ENCODE measurements at places on chromosomes 11 and 22.

- DNase-seq = no peak
Observed at GRCh38 chr11:43907028-43907975, 26.7 kb downstream of the ALKBH3 start.

DNA sequence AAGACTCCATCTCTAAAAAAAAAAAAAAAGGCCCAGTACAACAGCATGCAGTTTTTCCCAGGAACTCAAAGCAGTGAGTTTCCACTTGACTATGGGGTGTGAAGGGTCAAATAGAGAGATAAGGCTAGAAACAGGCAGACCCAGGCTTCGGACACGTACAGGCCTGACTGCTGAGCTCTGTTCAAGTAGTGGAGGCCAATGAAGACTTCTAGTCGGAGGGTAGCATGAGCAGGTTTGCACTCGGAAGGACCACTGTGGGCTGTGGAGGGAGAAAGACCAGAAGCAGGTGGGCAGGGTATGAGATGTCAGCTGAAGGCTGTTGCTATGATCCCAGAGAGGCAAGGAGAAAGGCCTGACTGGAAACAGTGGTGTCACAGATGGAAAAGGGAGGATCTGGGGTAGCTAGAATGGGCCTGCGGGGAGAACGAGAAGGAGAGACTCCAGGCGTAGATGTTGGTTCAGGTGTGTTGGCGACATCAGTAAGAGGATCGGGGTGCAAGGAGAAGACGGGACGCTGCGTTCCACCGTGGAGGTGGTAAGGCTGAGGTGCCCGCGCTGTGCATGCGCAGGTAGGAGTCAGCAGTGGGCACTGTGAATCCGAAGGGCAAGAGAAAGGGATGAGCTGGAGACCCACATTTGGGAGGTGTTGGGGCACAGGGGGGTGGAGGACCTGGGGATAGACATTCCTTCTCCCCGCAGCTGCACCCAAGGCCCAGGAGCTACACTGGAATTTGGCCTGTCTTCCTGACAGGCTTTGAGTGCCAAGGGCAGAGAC, 49.4 kb upstream of the RAB1B start:
- DNase-seq = no peak

GRCh38 chr11:130846606-130847005, 69.7 kb downstream of the SNX19 start:
- DNase-seq = no peak

DNA sequence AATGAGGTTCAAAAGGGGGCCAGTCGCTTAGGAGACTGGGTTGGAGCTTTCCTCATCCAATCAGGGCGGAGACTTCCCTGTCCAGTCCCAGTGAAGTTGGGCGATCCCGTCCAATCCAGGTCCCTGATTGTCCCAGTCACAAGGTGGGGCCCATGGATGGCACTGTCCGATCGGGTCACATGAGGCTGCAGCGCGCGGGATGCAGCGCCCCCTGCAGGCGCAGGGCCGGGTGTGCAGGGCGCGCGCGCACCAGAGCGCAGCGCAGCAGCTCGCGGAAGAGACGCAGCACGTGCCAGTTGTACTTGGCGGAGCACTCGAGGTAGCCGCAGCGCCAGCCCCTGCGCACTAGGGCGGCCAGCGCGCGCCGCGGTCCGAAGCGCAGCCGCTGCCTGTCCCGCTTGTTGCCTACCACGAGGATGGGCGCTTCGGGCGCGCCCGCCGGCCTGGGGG, 2.3 kb downstream of the RASL10A start:
- DNase-seq = no peak

DNA sequence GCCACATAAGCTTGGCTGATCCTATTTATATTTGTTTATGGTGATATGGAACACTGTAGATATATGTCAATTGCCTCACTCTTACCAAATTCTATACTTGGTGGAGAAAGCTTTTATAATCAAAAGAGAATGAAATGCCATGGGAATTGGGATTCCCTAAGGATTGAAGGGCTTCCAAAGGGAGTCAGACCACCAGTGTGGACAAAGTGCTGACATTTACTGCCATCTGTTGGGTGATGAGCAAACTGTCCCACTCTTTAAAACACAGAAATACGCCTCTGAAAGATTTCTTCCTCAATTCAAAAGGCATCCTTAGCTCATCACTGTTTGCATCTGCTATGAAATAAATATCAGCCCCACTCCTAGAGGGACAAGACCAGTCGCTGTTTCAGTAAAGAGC, 7.1 kb downstream of the SLC1A2 start:
- DNase-seq = no peak

DNA sequence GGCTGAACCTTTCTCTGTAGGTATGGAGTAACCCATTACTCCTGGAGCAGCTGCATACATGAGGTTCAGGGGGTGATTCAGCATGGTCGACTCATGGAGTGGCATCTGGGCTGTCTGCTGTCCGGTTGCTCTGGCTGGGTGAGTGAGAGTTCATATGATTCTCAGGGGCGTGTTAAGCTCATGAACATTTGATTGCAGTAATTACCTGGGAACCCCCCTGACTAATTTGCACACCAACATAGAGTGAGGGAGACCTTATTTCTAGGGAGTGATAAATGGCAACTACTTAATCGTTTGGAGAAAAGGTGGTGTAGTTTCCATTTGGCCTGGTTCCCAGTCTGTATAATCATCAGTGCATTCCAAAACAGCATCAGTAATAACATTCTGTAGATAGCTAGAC, 661.9 kb downstream of the ETS1 start:
- DNase-seq = no peak

GRCh38 chr11:58745705-58746364, 14.1 kb upstream of the GLYAT start:
- no peak for DNase-seq

- peak; percentile 80 for DNase-seq
Observed at GRCh38 chr11:58968251-58968711, 29.0 kb downstream of the GLYATL1 start.

DNA sequence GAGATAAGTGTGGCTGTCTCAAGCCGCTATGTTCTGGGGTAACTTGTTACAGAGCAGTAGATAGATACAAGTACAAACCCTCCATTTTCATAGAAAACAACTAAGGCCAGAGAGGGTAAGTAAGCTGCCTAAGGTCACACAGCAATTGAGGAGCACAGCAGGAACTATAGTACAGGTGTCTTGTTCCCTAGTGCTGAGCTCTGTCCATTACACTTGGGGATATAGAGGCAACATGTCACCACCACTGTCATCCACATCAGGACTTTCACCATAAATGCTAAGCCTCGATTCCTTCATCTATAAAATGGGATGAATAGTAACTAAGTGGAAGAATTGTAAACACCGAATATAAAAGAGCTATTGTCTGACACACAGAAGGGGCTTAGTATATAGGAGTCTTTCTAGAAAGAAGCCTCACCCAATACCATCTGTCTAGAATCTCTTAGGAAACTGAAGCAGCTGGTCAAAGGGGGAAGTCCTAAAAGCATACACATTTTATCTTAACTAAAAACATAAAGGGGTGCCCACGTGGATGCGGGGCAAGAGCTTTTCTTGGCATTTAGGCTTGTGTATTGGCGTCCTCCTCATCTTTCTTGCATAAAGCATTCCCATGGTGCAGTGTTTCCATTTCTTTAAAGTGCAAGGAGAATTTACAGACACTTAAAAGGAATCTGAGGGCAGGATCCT, 93.8 kb upstream of the ALX4 start:
- no peak for DNase-seq

- no peak for DNase-seq
Observed at GRCh38 chr22:29080106-29080975, 7.5 kb downstream of the KREMEN1 start.

GRCh38 chr11:65112546-65113360, 1.1 kb downstream of the TM7SF2 start:
- DNase-seq = peak; percentile 67

- DNase-seq = peak; percentile 62
Observed at GRCh38 chr11:118622376-118623268, 15.2 kb downstream of the PHLDB1 start.

DNA sequence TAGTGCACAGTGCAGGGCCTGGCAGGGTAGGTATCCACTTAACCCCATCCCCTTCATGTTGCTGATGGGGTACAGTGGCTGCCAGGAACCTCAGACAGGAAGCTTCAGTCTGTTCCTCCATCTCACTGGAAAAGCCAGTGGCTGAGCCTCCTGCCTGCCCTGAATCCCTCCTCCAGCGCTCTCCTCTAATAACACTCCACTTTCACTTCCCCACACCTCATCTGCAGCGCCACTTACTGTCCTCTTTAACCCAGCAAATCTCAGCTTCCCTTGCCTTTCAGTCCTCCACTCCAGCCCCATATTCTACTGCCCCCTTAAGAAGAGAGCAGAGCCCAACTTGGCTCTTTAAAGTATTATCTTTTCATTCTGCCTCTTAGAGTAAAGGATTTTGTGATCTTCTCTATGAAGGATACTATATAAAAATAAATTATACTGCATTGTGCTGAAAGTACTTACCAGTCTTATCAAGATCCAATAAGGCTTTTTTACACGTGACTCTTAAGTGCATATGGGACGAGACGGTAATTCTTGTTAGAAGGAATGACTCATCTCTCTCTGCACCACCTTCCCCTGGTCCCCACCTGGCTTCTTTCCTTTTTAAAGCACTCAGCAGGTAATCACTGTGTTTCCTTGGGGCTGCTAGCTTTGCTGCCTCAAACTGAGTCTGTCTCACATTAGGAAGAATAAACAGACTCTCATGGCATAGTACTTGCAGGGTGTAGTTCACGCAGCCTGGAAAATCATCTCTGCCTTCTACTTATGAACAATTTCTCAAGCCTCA, 238.0 kb upstream of the NARS2 start:
- no peak for DNase-seq

- no peak for DNase-seq
Observed at GRCh38 chr11:126106594-126107328, 44.1 kb upstream of the CDON start.

- DNase-seq = peak; percentile 75
Observed at GRCh38 chr11:126594921-126595367, 239.5 kb downstream of the ST3GAL4 start.

DNA sequence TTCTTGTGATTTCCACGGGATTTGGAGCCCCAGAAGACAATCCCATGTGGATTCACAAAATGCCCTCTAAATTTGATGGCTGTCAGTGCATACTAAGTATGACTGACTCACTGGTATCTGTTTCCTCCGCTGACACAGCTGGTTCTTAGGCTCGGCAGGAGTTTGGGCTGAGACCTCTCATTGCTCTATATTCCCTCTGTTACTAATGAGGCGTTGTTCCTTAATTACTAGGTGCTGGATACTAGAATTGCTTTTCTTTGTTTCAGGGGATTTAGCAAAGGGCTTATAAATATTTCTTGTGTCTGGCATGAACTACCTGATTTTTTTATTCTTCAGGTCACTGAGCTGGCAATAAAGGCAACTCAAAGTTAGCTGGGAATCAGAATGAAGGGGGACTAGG, 53.2 kb upstream of the EHF start:
- no peak for DNase-seq

DNA sequence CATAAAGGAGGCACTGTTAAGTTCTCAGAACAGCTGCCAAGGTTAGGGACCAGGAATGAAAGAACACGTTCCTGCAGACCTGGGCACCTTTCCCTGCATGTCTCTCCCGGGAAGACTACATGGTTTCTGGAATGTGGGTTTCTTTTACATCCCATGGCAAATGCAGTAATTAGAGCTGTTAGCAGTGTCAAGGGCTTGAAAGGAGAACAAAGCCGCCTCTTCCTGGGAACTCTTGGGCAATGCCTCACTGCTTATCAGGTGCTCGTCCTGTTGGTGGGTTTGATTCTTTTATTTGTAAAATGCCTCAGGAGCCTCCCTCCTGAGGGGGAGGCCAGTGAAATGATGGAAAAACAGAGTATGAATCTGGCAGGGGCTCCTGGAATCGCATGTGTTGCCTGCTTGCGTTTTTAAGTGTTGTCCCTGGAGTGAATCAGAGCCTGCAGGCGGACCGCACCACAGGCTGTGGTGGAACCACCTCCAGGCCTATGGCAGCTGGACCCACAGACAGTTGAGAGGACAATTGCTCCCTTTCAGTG, 723 bp upstream of the C22orf31 start:
- DNase-seq = no peak

DNA sequence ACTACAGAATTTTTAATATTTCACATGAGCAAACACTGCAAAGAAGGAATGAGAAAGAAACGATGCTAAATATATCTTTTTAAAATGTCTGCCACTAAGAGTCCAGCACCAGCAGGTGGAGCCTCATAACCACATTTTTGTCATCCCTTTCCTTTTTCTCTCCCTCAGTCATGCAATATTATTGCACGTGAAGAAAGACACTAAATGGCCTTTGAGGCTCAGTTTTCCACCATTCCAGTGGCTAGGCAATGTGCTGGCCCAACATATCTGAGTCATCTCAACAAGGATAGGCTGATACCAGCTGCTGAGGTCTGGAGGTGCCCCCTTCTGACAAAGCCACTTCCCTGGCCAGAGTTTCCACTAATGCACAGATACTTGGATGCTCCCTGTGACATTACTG, 1.8 kb downstream of the ALKBH8 start:
- DNase-seq = peak; percentile 24

DNA sequence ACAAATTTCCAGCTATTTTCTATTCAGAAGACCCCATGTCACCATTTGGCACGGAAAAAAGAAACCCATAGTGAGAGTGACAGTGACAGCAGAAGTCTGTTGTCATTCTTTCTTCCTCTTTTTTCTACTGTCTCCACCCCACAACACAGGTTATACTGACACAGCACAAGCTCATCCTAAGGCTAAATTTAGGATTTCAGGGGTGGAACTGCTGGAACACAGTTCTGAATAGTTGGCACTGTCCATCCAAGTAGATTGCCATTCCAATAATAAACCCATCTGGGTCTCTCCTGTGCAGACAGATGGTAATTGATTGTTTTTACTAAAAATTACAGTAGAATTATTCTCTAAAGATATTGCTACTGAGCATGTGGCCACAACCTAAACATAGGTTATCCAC, 95.2 kb upstream of the C11orf87 start:
- no peak for DNase-seq

DNA sequence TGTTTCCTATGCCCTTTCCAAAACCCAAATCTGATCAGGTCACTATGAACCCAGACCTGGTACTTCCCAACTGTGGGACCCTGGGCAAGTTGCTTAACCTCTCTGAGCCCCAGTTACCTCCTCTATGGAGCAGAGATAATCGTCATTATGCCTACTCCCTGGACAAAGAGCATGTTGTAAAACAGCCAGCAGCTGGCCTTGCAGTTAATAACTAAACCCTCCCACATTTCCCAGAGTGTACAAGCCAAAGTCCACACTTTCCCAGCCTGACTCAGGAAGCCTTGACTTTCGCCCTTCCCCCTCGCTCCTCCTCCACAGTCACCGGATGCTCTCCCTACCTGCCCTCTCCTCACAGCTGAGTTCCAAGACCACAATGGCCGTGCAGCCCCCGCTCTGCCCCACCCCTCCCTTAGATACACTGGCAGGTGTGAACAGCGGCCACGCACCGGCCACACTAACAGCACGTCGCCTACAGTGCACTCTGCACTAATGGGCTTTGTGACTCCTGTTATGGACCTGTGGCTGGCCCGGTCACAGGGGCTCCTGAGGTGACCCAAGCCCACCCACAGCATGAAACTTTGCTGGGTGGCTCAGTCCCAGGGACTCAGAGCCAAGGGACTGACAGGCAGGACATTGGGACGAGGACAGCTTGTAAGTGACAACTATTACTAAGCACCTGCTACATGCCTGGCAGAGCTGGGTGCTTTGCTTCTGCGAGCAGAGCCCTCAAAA, 15.6 kb upstream of the MFNG start:
- DNase-seq = no peak

Data from NCI-H345 (cell line).